NCI-H1105 (cell line): ENCODE measurements at places on chromosomes 3 and 15.
A peak's percentile ranks its signal among the peaks of the same experiment; 100 is the strongest.

DNA sequence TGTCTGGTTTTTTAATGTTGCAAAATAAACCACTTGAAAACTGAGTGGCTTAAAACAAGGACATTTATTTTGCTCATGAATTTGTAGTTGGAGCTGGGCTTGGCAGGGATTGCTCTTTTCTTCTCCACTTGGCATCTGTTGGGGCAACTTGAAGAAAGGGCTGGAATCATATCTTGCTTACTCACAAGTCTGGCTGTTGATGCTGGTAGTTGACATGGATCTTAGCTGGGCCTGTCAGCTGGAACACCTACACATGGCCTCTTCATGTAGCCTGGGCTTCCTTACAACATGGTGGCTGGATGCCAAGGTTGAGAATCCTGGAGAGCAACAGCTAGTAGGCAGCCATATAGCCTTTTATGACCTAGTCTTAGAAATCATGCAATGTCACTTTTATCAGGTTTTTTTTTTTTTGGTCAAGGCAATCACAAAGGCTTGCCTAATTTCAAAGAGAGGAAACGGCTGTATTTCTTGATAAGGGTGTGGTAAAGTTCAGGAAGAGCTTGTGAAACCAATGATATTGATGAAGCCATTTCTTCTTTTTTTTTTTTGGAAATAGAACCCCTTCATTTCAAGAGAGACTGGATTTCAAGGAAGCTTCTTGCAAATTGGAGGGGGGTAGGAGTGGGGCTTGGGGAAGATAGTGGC is 262.1 kb downstream of the IL20RB start:
- DNase-seq = no peak

DNA sequence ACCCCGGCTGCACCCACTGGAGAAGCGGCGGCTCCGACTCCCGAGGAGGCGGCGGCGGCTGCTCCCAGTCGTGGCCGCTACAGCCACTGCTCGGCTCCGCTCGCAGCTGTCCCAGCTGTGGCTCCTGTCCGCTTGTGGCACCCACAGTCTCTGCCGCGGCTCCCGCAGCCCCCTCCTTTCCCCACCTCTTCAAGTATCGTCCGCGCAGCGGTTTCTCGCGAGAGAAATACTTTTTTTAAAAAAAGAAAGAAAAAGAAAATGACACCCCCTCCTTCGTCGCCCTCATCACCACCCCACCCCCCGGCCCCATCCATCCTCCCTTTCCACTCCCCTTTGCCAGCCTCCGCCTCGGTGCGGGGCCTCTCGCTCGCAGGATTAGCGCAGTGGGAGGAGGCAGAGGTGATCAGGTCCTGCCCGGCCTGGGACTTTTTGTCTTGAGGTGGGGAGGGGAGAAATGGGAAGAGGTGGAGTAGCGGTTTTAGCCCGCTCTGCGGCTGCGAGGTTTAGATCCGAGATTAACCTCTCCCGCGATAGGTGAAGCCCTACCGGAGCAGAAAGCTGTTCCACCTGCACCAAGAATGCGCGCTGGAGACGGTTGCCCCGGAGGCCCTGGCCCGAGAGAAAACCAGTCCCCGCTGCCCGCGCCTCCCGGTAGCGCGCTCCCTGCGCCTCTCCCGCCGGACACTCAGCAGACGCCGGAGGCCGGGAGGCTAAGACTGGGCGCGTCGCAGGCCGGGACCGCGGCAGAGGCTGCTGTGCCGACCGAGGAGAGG is at the start of gene FBN1:
Gene FBN1 (minus strand): TSS at position 152 of the 773 bp plus-strand sequence. CDS start 940 bp downstream, outside the sequence.
- no peak for DNase-seq

DNA sequence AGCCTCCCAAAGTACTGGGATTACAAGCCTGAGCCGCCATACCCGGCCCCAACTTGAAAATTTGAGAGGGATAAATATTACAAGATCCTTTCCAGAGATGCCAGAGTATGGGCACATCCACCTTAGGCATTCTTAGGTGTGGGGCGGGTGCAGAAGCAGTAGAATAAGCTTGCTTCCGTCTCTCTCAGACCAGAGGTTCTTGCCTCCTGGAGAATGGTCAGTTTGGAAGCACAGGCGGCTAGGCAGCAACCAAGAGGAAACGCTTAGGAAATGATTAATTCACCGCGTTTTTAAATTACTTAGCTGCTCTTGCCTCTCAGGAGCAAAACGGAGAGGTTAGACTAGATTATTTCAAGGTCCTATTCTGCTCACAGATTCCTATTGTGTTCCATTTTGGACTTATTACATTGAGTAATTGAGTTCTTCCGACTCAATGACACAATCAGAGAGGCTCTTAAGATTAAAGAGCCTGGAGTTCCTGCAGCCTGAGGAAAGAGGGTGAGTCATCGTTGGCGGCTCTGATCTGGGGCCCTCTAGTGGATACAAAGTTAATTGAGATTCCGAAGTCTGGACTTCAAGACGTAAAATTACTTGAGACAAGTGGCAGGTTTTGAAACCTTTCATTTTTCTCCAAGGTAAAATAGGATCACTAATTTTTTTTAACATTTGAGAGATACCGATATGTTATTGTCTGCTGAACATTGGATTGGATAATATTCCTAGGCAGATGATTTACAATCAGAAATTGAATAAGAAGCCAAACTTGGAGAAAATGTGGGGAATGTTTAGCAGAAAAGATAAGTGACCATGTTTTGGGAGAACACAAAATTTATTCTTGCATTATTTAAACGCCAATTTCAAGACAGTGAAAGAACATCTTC is 5.8 kb upstream of the TOPAZ1 start:
- DNase-seq = peak; percentile 12

GRCh38 chr3:55968331-55968730 is 481.2 kb upstream of the WNT5A start:
- no peak for DNase-seq

DNA sequence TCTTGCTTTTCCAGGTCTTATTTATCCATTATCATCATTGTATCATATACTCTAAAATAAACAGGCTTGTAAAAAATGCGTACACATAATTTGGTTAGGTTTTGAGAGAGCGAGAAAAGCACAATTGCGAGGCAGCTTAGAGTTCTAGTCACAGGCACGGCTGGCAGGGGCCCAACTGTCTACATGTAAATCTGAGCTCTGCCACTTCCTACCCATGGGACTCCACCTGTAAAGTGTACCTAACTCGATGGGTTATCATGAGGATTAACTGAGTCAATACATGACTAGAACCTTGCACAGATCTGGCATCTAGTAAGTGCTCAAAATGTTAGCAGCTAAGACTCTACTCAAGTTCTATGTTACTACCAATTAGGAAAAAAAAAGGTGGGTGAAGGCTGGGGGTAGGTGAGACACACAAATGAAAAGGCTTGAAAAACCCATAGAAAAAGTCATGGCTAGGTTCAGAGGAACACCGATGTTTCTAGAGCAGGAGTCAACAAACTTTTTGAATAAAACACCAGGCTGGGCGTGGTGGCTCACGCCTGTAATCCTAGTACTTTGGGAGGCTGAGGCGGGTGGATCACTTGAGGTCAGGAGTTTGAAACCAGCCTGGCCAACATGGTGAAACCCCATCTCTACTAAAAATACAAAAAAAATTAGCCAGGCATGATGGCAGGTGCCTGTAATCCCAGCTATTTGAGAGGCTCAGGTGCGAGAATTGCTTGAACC is 36.2 kb downstream of the GLB1 start:
- DNase-seq = no peak

DNA sequence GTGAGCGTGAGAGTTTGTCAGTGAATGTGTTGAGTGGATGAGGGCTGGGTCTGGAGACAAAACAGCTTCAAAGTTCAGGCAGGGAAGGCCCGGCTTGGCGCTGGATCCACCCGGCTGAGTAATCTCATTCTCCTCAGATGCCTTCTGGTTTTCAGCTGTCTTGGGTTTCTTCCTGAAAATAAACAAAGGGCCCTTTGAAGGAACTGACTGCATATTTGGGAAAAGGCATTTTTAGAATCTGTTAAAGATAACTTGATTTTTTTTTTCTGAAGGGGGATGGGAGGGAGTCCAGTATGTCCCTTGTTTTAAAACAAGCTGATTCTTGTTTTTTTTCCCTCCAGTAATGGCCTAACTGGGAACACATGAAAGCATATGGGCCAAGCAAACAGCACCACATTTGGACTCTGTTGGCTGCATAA is 86.4 kb downstream of the TIGIT start:
- DNase-seq = no peak

- no peak for DNase-seq
These were observed 182.7 kb upstream of the GADL1 start for GRCh38 chr3:31077021-31077601.

GRCh38 chr15:80660119-80660518 is 35.0 kb upstream of the ABHD17C start:
- DNase-seq = no peak

GRCh38 chr3:169227911-169228310 is 435.6 kb downstream of the MECOM start:
- no peak for DNase-seq

- DNase-seq = no peak
These were observed 28.0 kb downstream of the KLHDC8B start for GRCh38 chr3:49199239-49199899.

DNA sequence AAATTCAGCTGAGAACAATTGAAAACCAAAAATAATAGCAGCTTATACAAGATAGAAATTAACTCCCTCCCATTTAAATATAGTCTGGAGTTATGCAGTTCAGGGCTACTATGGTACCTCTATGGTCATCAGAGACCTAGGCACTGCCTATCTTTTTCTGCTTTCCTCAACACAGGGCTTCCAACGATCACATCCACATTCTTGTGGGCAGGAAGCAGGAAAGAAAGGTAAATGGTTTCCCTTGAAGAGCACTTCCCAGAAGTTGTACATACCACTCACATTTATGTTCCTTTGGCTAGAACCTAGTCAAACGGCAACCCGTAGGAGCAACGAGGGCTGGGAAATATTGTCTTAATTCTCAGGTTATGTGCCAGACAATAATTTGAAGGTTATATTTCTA is 197.7 kb upstream of the PRICKLE2 start:
- no peak for DNase-seq

DNA sequence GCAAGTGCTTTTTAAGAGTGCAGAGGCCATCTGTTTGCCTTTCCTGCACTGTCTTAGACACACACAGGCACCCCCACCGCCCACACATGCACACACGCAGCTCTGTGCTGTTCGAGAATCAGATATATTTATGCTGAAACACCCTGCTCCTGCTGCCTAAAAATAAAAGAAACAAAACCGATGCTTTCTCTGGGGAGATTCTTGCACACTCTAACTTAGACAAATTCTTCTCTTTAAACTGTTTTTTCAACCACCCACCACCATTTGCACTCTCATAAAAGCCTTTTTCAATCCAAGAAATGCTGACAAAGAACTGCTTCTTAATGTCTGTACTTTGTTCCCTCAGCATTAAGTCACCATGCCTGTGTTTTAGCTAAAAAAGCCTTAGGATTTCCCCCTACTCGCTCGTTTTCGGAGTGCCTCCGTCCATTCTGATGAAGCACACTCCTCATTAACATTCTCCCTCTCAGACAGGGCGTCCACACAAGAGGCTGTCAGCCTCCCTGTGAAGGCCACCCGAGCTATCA is 26.2 kb downstream of the SLC12A8 start:
- DNase-seq = no peak

GRCh38 chr3:133578548-133579191 is 5.2 kb downstream of the CDV3 start:
- DNase-seq = no peak

GRCh38 chr15:69081310-69082004 is 67.0 kb downstream of the NOX5 start:
- DNase-seq = no peak

GRCh38 chr15:88482263-88482662 is 14.8 kb downstream of the MRPS11 start:
- DNase-seq = no peak

GRCh38 chr3:66738625-66739365 is 238.0 kb upstream of the LRIG1 start:
- DNase-seq = no peak

- peak; percentile 66 for DNase-seq
These were observed 9.2 kb upstream of the DCUN1D1 start for GRCh38 chr3:182989566-182989965.
